ENCODE measurements at places on chromosomes 5 and 9.
A peak's percentile ranks its signal among the peaks of the same experiment; 100 is the strongest.

DNA sequence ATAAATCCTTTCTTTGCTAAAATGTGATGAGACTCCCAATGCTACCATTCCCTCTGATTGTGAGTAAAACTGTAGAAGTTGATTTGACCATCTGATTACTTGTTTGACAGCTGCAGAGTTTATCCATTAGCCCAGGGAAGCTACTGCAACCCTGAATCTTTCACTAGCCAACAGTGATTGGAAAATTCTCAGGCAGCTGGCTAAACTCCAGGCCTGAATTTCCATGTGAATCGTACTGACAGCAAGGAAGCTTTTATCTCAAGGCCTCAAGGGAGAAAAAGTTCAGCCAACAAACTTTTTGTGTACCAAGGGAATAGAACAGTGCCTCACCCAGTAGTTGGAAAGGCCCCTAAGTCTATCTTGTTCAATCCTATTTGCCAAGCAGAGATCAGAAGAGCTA is 246.7 kb upstream of the TRPM3 start:
- no peaks in the 10 kb centered on the region for H3K27me3 ChIP-seq
- no peak for DNase-seq
- no peak overlapping the region for H3K4me3 ChIP-seq
- H3K4me1 ChIP-seq, result no peaks in the 10 kb centered on the region
- no peak overlapping the region for H3K27ac ChIP-seq
- H3K36me3 ChIP-seq, result no peaks in the 10 kb centered on the region

DNA sequence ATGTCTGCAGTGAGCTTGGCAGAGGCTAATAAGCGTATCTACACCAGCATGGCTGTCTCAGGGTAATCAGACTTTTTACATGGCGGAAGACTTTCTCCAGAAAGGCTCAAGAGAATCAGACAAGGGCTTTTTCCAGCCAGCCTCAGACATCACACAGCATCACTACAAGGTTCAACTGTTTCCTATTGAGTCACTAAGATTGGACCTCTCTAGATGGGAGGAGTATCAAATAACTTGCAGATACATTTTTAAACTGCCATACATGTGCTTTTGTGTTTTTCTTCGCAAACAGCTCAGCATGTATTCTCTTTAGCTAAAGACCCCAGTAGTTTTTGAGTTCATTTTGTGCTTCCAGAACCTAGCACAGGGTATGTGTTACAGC is 22.9 kb upstream of the PIK3R1 start:
- H3K27me3 ChIP-seq, result no peaks in the 10 kb centered on the region
- no peak overlapping the region for H3K4me3 ChIP-seq
- H3K27ac ChIP-seq, result no peak overlapping the region
- peaks cover 8% of the 10 kb centered on the region for H3K4me1 ChIP-seq
- H3K36me3 ChIP-seq, result no peaks in the 10 kb centered on the region

DNA sequence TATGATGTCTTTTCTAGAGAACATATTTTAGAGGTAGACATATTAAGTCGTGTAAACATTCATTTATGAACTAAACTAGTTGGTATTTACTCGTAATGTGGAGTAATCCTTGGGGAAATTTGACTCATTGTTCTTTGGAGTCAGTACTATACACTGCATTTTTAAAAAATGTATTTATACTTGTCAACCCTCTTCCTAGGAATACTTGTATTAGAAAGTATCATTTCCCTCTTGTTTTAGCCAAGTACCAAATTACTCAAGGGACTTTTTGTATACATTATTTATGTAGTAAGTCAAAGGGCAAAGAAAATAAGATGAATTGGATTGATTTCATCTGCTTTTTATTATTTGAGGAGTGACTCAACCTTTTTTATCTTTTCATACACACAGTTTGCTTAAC is 248.1 kb upstream of the IZUMO3 start:
- no peak for DNase-seq
- no peaks in the 10 kb centered on the region for H3K4me1 ChIP-seq
- H3K27ac ChIP-seq, result no peak overlapping the region
- no peak overlapping the region for H3K4me3 ChIP-seq
- H3K27me3 ChIP-seq, result no peaks in the 10 kb centered on the region

DNA sequence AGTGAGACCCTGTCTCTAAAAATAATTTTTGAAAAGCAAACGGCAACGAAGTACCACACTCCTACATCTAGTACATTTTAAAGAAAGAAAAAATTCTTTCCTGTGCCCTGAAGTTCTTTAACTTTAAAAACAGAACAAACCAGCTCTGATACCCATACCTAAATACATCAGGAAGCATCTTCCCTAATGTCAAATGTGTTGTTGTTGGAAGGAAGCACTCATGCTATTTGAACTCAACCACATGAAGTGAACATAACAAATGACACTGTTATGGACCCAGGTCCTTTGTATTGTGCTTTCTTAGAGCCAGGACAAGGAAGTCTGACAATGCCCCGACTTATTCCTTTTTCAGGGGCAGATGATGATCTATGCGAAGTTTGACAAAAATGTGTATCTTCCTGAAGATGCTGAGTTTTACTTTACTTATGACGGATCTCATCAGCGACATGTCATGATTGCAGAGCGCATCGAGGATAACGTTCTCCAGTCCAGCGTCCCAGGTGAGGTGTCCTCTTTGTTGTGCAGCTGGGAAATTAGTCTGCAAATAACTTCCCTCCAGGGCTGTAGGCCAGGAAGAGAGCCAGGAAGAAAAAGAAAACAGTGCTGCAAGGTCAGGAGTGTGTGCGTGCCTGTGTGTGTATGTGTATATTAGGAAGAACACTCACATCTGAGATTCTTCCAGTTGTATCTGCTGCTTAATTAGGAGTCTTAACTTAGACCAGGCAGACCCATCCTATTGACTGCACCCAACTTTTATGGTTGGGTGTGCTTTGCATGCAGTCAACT is 123.7 kb downstream of the ARHGEF28 start:
- no peaks in the 10 kb centered on the region for H3K36me3 ChIP-seq
- H3K4me1 ChIP-seq, result no peaks in the 10 kb centered on the region
- no peak overlapping the region for H3K27ac ChIP-seq
- H3K27me3 ChIP-seq, result no peaks in the 10 kb centered on the region

- H3K4me1 ChIP-seq, result peaks cover 5% of the 10 kb centered on the region
- no peak overlapping the region for H3K27ac ChIP-seq
- H3K4me3 ChIP-seq, result no peak overlapping the region
Observed at GRCh38 chr5:59187857-59188256, 605.0 kb downstream of the RAB3C start.

GRCh38 chr9:4590430-4591122 is 71.5 kb upstream of the PLPP6 start:
- no peaks in the 10 kb centered on the region for H3K4me1 ChIP-seq
- no peak overlapping the region for H3K4me3 ChIP-seq
- H3K36me3 ChIP-seq, result no peaks in the 10 kb centered on the region
- DNase-seq, result no peak
- no peak overlapping the region for H3K27ac ChIP-seq

DNA sequence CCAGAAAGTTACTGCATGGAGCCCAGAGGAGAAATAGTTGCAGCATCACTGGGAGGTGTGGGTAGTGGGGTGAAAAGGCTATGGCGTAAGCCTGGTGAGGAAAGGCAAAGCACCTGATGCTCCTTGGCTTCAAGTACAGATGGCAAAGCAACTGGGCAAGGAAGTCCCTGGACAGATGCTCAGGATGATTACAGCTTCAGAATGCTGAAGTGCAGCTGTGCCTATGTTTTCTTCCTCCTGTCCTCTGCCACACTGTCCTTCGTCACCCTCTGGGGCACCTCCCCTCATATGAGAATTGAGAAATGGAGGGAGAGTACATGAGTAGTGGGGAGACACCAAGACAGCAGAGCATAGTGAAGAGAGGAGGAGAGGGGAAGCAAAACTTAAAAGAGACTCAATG is 328.0 kb downstream of the PDE4D start:
- peaks cover 13% of the 10 kb centered on the region for H3K4me1 ChIP-seq
- DNase-seq, result peak; percentile 63
- no peak overlapping the region for H3K4me3 ChIP-seq
- no peaks in the 10 kb centered on the region for H3K36me3 ChIP-seq
- no peak overlapping the region for H3K27ac ChIP-seq
- H3K27me3 ChIP-seq, result no peaks in the 10 kb centered on the region
